ENCODE measurements at places on chromosomes 7 and 10.

- DNase-seq, result no peak
Observed at GRCh38 chr10:123922126-123922525, 30.5 kb upstream of the CPXM2 start.

- DNase-seq, result no peak
Observed at GRCh38 chr7:140723006-140723405, 26.5 kb downstream of the NDUFB2 start.

DNA sequence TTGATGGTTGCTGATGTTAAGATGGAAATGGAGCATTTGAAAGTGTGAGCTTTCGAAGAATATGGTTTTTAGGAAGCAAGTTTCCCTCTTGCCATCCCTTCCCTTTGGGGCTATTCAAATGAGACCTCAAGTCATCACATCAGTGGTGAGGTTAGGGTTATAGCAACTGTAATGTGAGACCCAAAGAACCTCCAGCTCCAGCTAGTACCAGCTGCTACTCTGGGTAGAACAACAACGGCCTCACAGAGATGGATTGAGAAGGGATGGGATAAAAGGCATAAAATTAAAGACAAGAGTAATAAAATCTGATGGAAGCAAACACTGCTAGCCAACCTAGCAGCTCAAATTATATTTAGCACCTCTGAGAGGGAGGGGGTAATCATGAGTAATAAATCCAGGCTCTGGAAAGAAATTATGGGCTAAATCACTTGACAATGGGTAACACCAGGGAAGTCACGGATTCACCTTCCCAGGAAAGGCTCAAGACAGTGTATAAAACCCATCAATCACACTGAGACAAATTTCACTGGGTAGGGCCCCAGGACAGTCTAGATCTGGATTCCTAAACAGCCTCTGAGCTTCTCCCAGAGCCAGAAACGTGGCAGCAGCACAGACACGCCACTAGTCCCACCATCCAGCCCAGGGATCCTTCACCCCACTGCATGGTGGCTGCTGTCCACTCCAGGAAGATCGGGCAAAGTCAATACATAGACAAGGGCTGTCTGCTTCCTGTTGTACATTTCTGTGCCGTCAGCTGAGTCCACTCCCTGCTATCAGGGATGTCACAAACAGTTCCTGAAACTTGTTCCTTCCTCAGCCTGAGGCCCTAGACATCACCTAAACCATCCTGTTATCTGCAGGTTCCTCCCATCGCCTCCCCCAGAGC lies 151.1 kb downstream of the GFRA1 start:
- no peak for DNase-seq

GRCh38 chr7:139897422-139898090 lies 68.5 kb downstream of the TBXAS1 start:
- no peak for DNase-seq

DNA sequence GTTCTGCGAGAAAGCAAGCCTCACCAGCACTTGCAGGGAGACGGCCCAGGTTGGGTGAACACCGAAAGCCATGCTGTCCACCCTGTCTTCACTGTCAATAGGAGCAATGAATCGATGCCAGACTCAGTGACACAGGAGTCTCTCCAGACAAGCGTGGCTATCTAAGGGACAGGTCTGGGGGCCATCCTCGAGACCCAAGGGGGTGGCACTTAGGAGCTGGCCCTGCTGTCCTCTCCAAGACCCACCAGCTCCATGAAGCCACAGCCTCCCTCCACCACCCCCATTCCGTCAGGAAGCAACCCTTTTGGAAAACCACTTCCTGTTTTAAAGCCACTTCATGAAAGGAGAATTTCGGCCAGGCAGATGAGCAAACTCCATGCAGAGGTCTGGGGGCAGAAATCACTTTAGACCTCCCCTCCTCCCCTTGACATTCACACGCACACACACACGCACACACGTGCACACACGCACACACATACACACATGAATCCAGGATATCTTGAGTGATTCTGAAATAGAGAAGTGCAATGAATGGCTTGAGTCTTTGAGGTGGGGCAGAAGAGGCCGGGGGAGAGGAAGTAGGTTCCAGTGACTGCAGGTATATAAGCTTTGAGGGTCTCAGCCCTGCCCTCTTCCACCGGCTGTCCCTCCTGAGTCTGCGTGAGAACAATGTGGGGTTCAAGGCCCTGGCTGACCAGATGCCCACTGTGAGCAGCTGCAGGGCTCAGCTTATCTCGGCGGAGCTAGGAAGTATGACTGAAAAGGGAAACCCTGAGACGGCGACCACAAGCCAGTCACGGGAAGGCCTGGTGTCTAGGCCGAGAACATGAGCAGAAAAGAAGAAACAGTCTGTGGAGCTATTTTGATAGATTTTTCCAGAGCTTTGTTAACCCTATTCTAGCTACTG lies 25.0 kb downstream of the RGS10 start:
- no peak for DNase-seq

- no peak for DNase-seq
Observed at GRCh38 chr7:16235147-16236114, 185.9 kb downstream of the CRPPA start.

GRCh38 chr10:9260690-9261089 lies 1206.2 kb downstream of the GATA3 start:
- DNase-seq, result no peak

DNA sequence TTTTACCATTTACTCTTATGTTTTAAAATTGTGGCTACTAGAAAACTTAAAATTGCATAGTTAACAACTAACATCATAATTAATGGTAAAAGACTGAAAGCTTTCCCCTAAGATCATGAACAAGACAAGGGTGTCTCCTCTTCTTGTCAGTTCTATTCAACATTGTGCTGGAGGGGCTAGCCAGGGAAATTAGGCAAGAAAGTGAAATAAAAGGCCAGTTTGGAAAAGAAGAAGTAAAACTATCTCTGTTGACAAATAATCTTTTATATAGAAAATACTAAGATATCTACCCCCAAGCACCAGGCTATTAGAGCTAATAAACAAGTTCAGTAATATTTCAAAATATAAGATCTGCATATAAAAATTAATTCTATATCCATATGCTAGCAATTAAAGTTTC lies 46.9 kb upstream of the MXI1 start:
- no peak for DNase-seq

DNA sequence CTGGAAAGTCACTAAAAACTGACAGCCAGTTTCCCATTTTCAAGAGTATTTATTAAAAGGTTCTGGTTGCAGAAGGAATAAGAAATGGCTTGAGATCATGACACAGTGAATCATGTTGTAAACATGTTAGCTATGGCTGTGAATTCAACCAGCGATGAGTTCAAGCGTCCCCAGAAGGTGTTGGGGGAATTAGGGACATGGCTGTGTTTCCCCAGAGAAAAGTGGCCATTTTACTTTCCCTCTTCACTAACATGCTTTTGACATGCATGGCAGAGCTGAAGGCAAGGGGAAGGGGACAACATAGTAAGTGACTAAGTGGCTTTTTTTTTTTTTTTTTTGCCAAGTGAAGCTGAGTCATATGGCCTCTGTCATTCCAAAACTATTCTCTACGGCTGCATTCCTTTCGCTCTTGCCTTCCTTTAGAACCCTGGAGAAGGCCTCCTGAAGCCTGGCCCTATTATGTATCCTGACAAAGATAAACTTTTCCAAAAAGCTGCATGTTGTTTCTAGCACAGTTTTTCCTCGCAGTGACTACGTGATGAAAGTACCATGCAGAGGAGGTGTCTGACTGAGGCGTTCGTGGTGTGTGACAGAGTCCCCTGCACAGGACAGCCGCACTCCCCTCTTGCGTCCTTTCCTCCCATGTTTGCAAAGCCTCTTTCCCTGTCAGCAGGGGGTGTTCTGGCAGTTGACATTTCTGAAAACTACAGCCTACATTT lies 46.9 kb downstream of the EGFR start:
- DNase-seq, result peak; percentile 81

DNA sequence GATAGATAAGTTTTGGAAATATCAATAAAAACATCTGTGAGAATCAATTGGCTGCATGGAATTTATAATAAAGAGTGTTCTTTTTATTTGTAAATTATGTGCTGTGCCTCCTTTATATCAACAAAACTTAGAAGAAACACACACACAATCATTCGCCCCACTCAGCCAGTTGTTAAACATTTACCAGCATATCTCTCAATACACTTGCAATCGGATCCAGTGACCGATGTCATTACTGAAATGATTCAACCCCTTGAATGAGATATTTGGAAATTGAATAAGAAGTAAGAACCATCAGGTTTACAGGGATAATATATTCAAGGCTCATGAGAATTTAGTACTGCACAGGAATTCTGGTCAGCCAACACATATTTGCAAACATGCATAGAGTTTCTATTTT lies 35.6 kb downstream of the TAF3 start:
- no peak for DNase-seq

GRCh38 chr10:85623758-85624157 lies 742.8 kb downstream of the GRID1 start:
- DNase-seq, result no peak

DNA sequence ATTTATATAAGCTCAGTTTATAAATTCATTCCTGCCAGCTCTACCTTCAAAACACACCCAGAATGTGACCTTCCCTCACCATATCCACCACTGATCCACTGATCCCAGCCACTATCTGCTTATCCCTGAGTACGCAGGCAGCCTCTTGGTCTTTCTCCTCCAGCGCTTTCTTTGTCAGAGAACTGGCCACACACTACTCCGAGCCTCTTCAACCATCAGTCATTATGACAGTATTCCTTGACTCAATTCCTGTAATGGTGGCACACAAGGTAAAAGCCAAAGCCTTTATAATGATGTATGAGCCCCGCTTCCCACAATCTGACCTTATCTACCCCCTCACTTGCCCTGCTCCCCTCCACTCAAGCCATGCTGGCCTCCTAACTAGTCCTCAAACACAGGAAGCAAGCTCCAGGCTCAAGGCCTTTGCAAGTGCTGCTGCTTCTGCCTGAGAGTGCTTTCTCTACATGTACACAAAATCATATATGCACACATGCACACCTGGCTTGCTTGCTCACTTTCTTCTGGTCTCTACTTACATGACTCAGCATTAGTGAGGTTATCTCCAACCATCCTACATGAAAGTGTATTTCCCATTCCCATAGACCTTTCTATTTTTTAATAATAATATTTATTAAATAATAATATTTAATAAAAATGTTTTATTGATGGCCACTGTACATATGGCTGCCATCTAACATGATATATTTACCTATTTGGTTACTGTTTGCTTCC lies 150.4 kb upstream of the FEZF1 start:
- DNase-seq, result no peak

- DNase-seq, result no peak
Observed at GRCh38 chr7:89554209-89554608, 600.1 kb upstream of the STEAP1 start.

DNA sequence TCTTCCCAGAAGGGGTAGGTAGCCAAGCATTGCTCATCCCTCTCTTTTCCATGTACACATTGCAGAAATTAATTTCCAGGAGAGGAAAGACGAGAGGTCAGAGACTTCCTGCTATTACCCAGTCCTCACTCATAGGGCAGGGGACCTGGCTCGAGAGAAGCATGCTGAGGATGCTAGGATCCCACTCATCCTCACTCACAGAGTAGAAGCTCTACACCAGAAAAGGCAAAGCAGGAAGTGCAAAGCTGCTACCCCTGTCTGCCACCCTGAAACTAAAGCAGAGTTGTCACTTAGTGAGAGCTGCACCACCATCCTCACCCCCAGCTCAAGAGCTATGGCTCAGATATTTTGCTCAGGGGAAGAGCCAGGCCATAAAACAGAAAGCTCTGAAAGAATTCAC lies 9.9 kb downstream of the OR9A2 start:
- DNase-seq, result no peak

DNA sequence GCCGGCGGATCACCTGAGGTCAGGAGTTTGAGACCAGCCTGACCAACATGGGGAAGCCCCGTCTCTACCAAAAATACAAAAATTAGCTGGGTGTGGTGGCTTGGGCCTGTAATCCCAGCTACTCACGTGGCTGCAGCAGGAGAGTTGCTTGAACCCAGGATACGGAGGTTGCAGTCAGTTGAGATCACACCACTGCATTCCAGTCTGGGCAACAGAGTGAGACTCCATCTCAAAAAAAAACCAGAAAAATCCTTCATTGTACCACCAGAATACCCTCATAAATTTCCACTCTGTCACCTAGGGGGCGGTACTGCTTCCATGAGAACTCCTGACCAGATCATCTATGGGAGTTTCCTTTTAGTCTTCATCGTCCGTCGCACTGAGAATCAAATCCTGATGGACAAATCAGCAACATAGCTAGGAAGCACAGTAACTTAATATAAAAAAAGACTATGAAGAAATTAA lies 225.8 kb upstream of the KLF14 start:
- DNase-seq, result no peak

GRCh38 chr7:88866265-88866863 lies 70.8 kb upstream of the TEX47 start:
- DNase-seq, result no peak

DNA sequence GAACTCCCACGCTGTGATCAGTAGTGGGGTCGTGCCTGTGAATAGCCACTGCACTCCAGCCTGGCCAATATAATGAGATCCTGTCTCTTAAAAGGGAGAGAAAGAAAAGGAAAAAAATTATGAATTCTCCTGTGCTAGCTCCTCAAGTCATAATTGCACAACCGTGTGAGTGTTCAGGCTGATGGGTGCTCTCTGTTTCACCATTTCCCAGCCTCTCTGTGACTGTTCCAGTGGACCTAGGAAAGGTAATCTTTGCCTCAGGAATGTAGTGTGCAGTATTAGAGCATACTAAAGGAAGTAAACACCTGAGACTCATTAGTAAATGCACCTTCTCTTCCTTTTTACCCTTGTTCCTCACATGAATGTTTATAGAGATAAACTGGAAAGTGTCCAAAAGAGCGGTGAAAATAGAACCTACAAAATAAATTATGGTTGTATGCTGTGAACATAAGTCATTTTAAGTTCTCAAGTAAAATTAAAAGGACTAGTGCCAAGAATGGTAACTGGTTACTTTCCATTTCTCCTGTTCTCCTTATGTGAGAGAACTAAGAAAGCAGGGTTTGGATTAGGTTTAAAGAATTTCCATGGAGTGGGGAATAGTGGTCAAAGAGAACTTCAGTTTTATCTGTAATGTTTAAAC lies 42.7 kb downstream of the INPP5F start:
- DNase-seq, result no peak

- DNase-seq, result peak; percentile 95
Observed at GRCh38 chr7:25260862-25261494, 32.7 kb upstream of the NPVF start.

DNA sequence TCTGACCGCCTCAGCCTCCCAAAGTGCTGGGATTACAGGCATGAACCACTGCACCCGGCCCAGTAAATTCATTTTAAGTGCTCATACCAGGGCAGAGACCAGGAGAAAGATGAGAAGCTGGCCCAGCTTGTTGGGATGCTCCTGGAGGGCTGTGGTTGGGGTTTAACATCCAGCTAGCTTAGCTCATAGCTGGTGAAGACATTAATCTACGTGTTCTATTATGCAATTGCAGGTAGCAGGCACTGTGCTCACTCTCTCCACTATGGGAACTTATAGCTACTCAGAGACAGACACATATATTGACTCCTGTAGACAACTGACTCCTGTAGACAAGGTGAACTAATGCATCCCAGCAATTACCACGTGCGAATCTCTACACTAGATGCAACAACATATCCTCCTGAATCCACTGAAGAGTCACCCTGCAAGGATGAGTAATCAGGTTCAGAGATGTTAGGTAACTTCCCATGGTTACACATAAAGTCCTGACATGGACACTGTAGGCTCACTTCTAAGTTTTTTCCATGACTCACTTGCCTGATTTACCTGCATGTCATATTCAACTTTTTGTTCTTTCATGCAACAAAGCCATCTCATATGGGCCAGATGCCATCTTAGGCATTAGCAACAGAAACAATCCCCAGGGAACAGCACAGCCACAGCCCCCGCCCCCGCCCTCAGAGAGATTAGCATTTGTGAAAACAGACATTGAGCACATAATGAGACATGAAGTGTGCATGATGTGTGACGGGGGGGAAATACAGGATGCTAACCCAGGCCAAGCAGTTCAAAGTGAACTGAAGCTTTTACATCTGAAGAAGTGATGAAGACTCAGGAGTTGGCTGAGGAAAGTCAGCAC lies 37.2 kb downstream of the ERLIN1 start:
- no peak for DNase-seq

Data from skin of body (tissue), 3 donors.